ENCODE measurements at places on chromosomes 6 and 20.

DNA sequence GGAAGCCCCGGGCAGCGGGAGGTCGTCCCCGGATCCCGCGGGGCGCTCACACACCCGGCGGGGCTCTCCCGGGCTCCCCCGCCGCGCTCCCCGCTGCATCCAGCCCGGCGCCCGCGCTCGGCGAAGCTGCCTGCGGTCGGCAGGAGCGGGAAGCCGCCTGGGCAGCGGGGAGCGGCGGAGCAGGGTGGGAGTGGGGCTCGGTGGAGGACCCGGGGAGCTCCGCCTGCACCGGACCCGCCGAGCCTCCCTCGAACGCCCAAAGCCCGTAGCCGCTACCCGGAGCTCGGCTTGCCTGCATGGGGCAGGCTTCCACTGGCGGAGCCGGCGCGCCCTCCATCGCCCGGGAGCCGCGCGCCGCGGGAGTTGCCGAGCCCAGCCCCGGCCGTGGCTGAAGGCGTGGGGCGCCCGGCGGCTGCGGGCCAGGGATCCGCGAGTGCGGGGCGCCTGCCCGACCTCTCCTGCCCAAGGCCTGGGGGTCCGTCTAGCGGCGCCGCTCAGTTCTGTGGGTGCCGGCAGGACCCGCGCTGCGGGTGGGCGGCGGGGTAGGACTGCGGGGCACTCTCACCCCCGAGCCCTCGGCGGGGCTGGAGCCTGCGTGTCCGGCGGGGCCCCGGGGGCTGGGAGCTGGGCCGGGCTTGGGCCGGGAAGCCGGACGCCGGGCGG lies 671 bp downstream of the CDH4 start:
- no peak for DNase-seq

DNA sequence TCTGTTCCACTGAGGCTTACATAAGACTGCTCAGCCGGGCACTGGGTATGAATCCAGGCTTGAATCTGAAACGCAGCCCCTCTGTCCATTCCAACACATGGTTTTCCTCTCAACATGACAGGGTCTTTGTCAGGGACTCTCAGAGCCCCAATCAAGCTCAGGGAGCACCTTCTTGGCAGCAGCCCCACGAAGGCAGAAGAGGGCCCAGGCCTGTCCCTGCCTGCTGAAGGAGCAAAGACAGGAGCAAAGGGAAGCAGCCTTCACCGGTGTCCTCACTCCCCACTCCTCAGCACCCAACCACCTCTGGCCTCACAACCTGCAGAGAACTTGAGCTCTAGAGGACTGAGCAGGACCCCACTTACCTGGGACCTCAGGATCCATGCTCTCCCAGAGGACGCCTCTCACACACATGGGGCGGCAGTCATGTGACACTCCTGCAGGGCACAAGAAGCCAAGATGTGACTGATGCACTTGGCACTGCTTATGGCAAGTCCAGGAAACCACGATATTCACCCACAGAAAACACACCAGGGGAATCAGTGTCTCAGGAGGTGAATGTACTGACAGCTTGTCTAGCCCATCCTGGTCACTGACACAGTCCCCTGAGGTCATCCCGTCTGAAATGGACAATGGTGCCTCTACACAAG lies 4.3 kb downstream of the SNHG17 start:
- DNase-seq: no peak

DNA sequence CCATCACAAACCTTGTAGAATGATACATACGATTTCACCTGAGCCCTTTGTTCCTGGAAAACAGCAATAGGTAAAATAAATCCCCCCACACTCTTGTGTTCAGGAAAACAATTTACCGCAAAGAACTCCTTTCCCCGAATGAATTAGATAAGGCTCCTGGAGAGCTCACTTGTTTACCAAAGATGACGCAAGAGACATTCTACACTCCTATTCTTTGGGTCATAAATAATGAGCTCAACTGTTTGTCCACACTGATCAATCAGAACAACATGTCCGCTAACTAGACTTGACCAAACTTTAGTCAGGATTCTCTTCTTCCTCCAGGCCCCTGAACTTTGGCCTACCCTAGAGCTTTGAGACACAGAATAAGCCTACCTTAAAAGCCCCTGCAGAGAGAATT lies 271.9 kb upstream of the OPRM1 start:
- DNase-seq: no peak

DNA sequence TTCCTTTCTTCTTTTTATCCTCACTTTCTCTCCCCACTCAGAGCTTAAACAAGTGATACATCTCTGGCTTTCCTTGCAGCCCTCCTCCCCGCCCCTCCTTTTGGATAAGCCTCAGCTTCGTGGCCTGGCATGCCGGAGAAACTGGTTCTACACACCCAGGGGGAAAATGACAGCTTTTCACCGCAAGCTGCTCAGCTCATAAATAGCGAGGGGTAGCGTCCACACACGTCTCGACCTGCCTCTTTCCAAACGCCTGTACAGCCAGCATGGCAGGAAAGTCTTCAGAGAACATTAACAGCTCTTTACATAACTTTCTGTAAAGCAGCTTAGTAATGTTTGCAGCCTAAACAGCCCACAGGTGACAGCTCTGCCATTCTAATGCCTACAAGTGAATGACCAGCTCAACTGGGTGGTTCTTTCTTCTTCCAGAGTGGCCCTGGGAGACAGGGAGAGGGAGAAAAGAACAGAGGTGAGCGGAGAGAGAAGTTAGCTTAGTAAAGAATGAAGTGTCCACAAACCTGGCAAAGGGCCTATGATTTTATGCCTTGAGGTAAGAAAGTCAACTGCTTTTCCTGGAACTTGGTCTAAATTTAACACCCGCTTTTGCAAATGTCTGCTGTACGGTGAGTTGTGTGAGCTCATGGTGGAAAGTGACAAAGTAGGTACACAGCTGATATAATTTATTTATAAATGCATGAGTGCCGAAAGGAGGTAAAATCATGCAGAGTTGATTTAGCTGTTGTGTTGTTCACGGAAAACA lies 251.5 kb downstream of the TFAP2A start:
- DNase-seq: no peak

DNA sequence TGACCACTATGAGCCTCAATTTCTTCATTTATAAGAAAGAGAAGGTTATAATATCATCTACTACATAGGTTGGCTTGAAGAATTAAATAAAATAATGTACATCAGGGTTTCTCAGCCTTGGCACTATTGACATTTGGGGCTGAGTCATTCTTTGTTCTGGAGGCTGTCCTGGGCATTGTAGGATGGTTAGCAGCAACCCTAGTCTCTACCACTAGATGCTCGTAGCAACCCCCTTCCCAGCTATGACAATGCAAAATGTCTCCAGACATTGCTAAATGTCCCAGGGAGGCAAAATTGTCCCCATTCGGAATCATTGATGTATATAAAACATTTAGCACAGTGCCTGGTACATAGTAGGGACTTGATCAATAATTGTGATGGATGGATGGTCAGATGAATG lies 152.1 kb downstream of the KHDC1L start:
- no peak for DNase-seq

DNA sequence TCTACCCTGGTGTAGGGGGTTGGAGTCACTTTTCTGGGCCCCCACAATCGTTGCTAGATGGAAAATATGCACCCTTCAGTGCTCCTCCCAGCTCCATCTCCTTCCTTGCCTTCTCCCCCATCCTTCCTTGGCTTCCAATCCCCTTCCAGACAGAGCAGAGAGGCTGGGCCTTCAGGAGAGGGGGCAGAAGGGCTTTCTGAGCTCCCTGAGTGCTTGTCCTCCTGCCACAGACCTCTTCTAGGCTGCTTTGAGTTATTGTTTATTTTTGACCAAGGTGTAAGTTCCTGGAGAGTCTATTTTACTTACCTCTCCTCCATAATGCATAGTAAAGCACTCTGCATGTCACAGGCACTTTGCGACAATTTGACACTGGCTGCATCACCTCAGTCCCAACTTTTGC lies 96.4 kb upstream of the CNKSR3 start:
- no peak for DNase-seq

DNA sequence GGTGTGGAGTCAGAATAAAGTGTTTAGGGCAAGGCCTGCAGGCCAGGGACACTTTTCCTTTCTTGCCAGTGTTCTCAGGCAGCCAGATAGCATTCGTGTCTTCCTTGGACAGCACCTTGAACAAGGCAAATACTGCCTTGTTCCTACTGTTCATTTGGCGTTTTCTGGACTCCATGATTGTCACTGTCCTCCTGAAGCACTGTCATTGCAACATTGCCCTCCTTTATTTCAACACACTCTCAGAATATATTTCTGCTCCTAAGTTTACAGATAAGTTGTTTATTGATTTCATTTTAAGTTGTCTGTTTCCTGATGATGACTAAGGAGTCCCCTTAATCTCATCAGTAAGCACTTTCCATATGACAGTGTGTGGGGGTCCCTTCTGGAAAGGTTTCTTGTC lies 15.1 kb upstream of the DEF6 start:
- no peak for DNase-seq

- no peak for DNase-seq
These were observed 12.4 kb upstream of the RNF24 start for GRCh38 chr20:4027590-4028265.

DNA sequence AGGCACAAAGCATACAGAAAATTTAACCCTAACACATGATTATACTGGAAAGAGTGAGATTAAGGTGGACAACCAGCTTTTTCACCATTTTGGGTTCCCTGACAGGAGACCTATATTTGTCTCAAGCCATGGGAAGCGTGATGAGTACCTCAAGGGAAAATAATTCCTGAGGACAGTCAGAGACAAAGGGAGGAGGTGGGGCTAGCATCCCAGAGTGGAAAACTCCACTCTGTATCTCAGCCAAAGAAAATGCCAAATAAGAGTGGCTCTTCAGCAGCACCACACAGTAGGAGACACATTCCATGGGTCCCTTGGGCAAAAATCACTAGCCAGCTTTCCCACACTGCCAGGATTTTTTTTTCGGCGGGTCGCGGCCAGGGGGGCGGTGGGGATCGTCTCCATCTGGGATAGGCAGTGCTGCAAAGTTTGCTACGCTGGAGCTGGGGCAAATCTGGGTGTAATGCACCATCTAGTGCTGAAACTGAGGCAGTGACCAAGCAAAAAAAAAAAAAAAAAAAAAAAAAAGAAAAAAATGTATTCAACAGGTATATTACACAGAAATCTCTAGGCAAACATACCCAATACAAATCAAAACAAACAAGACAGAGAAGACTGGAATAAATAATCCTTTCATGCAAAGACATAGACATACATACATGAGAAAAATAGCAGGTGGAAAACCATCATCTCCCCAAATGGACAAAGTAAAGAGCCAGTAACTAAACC lies 77.3 kb upstream of the SLC35F1 start:
- peak; percentile 72 for DNase-seq

- DNase-seq: no peak
These were observed 1129.5 kb upstream of the MAP3K7 start for GRCh38 chr6:91716361-91716760.

GRCh38 chr20:22455259-22455658 lies 129.1 kb downstream of the FOXA2 start:
- DNase-seq: no peak

DNA sequence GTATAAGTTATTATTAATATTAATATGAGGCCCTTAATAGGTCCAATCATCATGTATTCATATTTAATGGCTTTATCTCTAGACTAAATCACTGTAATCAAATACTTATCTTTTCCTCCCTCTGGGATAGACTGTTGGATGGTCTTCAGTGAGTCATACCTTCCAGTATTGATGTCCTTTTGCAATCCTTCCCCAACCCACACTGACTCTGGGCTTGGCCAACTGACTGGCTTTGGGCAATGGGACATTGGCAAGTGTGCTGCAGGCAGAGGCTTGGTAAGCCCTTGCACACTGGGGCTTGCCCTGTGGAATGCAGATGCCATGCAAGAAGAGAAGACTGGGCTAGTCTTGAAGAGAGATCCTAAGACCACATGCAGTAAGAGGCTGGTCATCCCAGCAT lies 136.6 kb downstream of the CCDC170 start:
- DNase-seq: no peak

- peak; percentile 82 for DNase-seq
These were observed 77.7 kb upstream of the TBC1D7 start for GRCh38 chr6:13405961-13406477.

GRCh38 chr6:20455251-20455940 lies 53.7 kb downstream of the E2F3 start:
- no peak for DNase-seq

- DNase-seq: peak; percentile 3
These were observed 897.1 kb downstream of the TFAP2A start for GRCh38 chr6:9517806-9518205.

DNA sequence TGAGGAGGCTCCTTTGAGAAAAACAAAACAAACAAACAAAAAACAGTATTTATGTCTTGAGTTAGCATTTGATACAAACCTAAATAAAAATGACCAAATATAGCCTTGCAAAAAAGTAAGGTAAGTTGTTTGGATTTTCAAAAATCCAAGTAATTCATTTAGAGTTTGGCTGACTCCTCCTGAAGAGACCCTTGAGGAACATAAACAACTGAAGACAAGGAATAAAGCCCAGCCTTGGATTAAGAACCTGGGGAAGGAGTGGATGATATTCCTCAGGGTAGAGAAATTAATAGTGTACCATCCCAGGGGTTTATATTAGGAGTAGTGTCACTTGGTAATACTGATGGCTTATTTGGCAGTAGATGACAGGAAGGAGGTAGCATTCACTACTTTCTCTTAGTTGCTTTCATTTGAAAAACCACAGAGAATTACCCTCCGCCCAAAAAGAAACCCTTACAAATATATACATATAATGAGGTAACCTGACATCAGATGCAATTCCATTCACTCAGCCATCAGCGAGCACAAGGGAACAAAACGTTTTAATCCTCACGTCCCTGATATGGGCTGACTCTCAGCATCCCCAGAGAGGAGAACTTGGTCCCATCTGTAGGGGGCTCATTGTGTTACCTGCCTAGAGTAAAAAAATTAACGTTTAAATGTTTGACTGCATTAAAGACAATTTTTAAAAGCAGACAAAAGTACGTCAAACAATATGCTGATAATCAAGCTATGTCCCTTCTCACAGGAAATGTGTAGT lies 57.0 kb downstream of the SOBP start:
- no peak for DNase-seq

DNA sequence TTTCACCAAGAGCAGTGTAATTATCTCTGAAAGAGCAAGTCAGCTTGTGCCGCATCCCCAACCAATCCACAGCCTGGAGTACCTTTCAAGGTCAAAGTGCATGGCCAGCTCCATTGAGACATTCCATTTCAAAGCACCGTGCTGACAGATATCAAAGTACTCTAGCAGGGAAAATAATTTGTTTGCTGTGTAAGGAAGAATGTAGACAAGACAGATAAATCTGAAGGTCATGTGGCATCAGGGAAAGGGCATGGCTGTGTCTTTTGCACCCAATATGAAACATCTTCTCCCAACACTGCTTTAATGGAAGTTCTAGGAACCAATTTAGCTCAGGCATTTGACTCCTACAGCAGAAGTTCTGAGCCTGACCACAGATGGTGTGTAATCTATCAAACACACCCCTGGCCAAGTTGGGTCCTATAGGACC lies 242.7 kb upstream of the TAB2 start:
- DNase-seq: no peak

DNA sequence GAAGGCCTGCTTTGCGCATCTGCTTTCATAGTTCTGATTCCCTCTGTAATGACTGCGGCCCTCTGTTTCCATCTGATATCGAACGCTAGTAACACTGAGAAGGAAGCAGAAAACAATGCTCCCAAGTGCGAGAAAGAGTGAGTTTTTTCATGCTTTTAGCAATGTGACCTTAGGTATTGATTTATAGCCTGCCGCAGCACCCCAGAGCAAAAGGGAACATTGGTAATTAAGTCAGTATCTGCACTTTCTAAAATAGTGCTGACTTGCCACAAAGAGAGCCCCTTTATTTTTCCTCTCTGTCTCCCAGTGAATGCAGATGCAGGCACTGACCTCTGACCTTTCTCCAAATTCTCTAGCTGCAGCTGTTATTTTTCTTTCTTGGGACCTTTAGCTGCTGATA lies 129.8 kb downstream of the HDGFL1 start:
- DNase-seq: no peak

Data from NCI-H524 (cell line).